ENCODE measurements at places on chromosomes 6 and 20.

GRCh38 chr6:127365874-127366273, 22.5 kb upstream of the ECHDC1 start:
- no peak for DNase-seq

- no peak for DNase-seq
Measured at GRCh38 chr20:62068997-62069396, 3.3 kb upstream of the TAF4 start.

- peak; percentile 84 for DNase-seq
Measured at GRCh38 chr6:20212392-20213111, at the start of gene MBOAT1. Gene MBOAT1, minus strand, starts transcription at chr6:20212469. Its CDS starts 235 bp downstream, at chr6:20212234.

- DNase-seq = no peak
Measured at GRCh38 chr20:32749914-32750637, 6.8 kb upstream of the COMMD7 start.

DNA sequence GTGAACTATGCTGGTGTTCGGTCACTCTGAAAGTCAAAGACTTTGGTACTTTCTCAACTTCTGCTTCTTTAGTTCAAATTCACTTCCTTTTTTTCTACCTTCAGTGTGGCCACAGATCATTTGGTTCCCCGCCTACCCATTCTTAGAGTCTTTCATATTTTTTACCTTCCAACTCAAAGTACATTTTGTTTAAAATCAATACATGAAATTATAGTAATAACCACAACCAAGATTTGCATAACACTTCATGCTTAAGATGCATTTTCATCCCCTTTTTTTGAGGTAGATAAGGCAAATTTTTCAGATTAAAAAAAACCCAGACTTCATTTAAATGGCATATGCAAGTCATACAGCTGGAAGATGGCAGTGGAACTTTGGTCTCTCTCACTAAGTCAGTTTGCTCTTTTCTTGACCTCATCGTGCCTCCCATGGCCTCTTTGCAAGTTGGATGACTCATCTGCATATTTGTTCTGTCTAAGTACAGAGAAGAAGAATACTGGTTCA, 11.9 kb upstream of the CNR1 start:
- DNase-seq = no peak

DNA sequence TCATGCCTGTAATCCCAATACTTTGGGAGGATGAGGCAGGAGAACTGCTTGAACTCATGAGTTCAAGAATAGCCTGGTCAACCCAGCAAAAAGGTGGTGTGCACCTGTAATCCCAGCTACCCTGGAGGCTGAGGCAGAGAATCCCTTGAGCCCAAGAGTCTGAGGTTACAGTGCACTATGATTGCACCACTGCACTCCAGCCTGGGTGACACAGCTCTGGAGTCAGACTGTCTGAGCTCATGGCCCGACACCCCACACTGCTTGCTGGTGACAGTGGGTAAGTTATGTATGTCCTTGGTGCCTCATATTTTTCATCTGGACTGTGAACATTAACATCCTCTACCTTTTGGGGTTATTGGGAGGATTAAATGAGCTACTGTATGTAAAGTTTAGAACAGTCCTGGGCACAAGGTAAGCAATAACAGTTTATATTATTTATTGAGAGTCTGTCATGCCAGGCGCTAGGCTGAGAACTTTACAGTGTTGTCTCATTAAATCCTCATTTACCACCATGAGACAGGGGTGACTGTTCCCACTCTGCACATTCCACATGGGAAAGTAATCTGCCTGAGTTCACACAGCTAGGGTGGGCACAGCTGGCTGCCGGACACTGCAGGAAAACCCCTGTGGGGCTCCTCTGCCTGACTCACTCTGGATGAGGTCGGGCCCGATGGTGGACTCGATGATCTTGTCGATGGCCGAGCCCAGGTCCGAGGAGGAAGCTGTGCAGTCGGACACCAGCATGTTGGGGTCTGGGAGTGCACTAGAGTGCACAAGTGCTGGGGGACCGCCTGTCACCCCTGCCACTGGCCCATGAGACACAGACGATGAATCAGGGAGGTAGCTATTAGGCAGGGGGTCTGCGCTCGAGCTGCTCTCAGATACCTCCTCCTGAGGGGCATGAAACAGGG, 2.9 kb downstream of the ZNF335 start:
- DNase-seq = no peak

- no peak for DNase-seq
Measured at GRCh38 chr6:34546551-34547321, 9.4 kb downstream of the SPDEF start.

DNA sequence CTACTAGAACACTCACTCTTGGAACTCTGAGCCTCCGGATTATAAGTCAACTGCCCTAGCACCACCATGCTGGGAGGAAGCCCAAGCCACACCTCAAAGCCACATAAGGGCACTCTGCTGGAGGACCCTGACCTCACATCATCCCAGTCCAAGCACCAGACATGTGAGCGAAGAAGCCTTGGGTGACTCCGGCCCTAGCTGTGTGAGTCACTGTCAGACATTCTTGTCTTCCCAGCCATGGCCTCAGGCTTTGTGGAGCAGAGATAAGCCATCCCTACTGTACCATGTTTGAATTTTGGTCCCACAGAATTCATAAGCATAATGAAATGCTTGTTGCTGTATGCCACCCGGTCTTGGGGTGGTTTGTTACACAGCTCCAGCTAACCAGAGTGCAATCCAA, 247.7 kb downstream of the SOD2 start:
- DNase-seq = no peak

GRCh38 chr20:40610730-40611129, 78.3 kb downstream of the MAFB start:
- no peak for DNase-seq

- no peak for DNase-seq
Measured at GRCh38 chr20:47622118-47622665, 120.5 kb downstream of the NCOA3 start.

DNA sequence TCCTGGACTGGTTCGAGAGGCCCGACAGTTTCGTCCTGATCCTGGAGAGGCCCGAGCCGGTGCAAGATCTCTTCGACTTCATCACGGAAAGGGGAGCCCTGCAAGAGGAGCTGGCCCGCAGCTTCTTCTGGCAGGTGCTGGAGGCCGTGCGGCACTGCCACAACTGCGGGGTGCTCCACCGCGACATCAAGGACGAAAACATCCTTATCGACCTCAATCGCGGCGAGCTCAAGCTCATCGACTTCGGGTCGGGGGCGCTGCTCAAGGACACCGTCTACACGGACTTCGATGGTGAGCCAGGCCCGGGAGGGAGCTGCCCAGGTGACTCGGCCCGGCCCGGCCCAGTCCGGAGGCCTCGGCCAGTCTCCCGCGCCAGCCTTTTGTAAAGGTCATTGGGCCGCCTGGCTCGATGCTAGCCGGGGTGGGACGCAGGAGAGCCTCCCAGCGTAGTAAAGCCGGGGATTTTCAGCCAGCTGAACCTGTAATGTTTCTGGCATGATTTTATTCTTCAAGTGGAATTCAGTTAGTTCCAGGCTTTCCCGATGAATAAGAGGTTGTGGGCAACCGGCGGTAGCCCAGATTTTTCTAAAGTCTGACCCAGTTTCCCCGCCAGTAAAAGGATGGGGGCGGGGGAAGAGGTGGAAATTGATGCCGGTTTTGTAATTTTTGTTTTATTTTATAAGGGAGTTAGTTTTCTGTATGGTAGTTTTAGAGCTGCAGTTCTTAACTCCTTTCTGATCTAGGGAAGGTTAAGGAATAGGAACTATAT, 1.4 kb downstream of the PIM1 start:
- peak; percentile 43 for DNase-seq

GRCh38 chr6:166556863-166557322, 29.6 kb downstream of the RAMACL start:
- DNase-seq = no peak

DNA sequence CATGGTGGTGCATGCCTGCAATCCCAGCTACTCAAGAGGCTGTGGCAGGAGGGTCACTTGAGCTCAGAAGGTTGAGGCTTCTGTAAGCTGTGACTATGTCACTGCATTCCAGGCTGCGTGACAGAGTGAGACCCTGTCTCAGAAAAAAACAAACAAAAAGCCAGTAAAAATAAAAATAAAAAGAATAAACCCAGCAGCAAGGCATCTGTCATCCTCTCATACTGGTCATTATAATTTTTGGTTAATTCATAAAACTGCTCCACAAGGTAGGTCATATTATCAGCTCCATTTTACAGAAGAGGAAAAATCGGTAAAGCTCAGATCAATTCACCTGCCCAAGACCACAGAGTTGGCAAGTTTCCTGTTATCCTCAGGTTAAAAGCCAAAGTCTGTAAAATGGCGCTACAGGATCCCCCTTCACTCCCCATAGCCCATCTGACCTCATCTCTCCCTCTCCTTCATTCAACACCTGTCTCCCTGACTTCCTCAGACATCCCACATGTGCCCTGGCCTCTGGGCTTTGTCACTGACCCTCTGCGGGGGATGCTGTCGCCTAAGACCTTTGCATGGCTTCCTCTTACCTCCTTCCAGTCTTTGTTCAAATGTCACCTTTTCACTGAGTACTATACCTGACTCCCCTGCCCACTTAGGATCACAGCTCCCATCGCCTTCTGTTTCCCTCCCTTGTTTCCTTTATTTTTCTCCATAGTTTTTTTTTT, 213.2 kb upstream of the ZNF217 start:
- no peak for DNase-seq

DNA sequence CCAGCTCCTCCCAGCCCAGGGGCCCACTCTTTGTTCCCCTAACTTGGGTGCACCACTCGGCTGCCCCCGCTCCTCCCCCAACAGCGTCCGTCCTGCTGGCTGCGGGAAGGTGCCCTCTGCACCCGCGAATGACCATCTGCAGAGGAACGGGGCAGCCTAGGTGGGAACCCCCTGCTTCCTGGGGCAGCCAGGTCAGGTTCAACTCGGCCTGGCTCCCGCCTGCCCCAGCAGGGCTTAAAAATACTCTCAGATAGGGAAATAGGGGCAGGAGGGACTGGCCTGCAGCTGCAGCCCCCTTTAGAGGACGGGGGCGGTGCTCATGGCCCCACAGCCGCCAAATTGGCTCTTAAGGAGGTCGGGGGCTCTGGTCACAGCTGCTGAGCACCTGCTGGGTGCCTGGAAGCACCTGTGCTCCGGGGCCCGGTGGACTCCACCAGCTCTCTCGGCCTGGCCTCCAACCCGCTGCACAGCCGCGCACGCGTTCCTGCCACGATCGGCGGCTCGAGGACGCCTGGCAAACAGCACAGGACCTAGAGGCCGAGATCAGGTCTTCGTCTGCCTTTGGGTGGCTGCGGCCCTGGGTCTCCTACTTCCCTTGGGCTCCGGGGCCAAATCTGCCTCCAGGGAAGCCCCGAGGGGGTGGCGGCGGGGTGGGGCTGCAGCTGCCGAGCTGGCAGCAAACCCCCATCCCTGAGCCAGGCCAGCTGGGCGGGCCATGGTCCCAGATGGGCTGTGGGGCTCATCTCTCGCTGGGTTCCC, 700 bp upstream of the LAMA5 start:
- peak; percentile 63 for DNase-seq

GRCh38 chr6:150276937-150277742, 91.7 kb upstream of the IYD start:
- no peak for DNase-seq

GRCh38 chr6:33668914-33669313, 42.6 kb downstream of the UQCC2 start:
- DNase-seq = no peak

All from NCI-H526 treated with DMSO at 0.1 percent for 48 hours (cell line).